PC-9 (cell line): ENCODE measurements at places on chromosomes 7 and 10. TPM values are rescaled to one million over a fixed set of nuclear protein-coding genes. Genes with fewer than 3 reads are reported as not detected.

Gene LRRC18
- total RNA-seq: not detected in 2 replicates

Gene CASP7
- total RNA-seq: 14.0 and 14.8 TPM in 2 replicates

Gene FZD8
- total RNA-seq: not detected in 2 replicates

Gene IQUB
- total RNA-seq: 0.33 and 0.98 TPM in 2 replicates

Gene RET
- total RNA-seq: not detected in 2 replicates

DNA sequence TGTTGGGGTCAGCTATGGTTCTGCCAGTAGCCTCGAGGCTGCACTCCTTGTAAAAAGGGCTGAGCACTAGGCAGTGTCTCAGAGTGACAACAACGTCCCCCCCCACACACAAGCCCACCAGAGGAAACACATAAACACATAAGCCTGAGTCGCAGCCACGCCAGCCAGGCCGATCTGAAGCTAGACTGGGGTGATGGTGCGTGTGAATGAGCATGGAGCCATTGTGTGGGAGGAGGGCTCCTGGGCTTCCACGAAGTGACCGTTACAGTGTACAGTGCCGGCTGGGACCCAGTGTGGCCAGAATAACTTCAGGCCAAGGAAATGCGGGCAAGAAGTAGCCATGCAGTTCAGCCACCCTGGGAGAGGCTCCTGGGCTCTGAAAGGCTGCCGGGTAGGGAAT is 3.7 kb upstream of the C10orf105 start:
- DNase-seq: no peak

DNA sequence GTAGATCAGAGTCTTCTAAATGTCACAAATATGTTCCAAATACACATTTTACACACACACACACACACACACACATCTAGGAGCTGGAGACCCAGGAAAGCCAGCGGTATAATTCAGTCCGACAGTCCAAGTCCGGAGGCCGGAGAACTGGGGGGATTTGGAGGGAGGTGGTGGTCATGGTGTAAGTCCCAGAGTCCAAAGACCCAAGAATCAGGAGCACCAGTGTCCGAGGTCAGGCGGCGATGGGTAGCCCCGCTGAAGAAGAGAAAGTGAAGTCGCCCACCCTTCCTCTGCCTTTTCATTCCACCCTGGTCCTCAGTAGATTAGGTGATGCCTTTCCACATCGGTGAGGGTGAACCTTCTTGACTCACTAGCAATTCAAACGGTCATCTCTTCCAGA is 154.8 kb downstream of the CAMK1D start:
- DNase-seq: no peak

GRCh38 chr10:3926675-3927525 is 141.9 kb upstream of the KLF6 start:
- DNase-seq: no peak

GRCh38 chr10:75487087-75487754 is 55.8 kb downstream of the LRMDA start:
- DNase-seq: no peak

DNA sequence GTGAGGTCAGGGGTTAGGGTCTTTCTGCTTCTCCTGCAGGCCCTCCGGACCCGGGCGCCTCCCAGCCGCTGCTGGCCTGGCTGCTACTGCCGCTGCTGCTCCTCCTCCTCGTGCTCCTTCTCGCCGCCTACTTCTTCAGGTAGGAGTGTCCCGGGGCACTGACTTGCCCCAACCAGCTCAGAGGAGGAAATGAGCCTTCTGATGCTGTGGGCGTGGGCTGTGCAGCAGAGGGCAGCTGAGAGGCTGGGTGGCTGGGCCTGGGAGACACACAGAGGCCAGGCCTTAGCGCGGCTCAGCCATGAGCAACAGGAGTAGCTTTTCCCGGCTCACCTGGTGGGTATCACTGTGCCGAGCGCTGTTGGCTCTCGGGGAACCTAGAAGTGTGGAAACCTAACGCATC is 78.9 kb downstream of the MKI67 start:
- DNase-seq: peak; percentile 73

- no peak for DNase-seq
Measured at GRCh38 chr7:137390076-137390475, 46.5 kb upstream of the PTN start.
